Trophoblast cell (in vitro differentiated cells and primary cell): ENCODE measurements at places on chromosomes 16 and 17.
A peak's percentile ranks its signal among the peaks of the same experiment; 100 is the strongest.

- DNase-seq: no peak
Observed at GRCh38 chr17:4162321-4162720, 19.3 kb downstream of the CYB5D2 start.

GRCh38 chr17:55120651-55121050, 144.1 kb upstream of the HLF start:
- DNase-seq: no peak

DNA sequence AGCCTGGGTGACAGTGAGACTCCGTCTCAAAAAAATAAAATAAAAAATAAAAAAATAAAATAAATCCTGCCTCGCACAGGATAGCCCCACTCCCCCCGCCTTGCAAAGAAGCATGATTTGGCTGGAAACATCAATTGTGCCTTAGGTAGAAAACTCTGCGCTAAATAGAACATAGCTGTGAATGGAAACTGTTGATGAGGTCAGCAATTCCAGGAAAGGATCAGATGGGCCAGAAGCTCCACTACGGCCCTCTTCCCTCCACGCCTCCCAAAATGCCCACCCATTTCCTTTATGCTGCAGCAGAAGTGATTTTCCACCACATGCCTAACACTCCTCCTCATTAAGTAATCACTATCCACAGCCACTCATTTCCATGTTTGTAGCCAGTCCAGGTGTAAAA, 473.4 kb downstream of the XYLT1 start:
- DNase-seq: no peak

DNA sequence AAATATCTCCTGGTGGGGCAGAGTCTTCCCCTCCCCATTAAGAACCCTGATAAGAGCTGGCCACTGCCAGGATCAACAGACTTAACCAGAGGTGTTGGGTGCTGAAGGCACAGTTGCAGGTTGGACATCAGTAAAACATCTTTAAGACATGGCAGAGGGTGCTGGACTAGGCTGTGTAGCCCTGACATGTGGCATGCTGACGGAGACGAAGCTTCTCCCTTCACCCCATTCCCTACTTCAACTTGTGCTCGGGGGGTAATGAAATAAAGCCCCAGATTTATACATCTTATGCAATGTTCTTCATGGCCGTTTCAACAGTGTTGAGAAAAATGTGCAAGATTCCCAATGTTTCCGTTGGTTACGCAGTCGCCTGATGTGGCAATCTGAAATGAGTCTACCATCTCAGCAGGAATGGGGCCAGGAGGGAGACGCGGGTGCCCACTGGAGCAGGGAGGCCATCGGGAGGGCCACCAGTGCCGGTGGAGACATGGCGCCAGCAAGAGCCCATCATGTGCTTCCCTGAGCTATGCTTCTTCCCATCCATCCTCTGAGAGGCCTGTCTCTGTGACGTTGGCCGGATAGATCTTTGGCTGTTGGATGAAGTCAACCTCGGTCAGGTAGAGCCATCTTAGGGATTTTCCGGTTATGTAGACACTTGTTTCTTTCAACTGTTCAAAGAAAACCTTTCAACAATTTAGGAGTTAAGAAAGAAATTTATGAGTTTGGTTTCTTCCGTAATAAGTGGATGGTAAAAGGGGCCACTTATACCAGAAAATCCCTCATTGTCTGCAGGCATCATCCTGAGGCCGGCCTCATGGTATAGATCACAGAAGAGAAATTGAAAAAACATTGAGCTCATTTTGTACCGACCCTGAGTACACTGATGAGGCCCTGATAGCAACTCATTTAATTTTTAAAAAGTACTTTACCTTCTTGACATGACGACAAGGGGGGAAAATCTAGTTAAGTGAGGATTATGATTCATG, 6.4 kb downstream of the IRF8 start:
- no peak for DNase-seq

GRCh38 chr17:3985846-3986245, 21.6 kb upstream of the ATP2A3 start:
- DNase-seq: no peak

- DNase-seq: no peak
Observed at GRCh38 chr17:78709119-78709681, 72.9 kb downstream of the CYTH1 start.

GRCh38 chr17:29124135-29124924, 55.9 kb downstream of the MYO18A start:
- peak; percentile 48 for DNase-seq
